PC-3 (cell line): ENCODE measurements at places on chromosomes 5 and 9. TPM values are rescaled to one million over a fixed set of nuclear protein-coding genes. Genes with fewer than 3 reads are reported as not detected.

DNA sequence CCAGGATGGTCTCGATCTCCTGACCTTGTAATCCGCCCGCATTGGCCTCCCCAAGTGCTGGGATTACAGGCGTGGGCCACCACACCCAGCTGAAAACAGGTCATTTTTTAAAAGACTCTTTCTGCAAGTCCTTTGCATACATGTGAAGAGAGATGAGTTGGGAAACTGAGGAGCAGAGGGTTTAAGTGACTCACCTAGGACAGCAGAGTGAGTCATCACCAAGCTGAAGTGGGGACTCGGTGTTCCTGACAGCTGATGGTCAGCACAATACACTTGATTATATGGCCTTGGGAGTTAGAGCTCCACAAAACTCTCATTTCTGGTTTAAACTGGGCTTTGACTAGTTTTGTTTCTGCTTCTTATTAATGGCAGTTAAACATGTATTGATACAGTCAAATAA lies 38.1 kb upstream of the SSBP2 start:
- H3K4me3 ChIP-seq: no peak overlapping the region
- H3K4me1 ChIP-seq: no peaks in the 10 kb centered on the region
- no peak overlapping the region for H3K27ac ChIP-seq
- no peaks in the 10 kb centered on the region for H3K27me3 ChIP-seq

DNA sequence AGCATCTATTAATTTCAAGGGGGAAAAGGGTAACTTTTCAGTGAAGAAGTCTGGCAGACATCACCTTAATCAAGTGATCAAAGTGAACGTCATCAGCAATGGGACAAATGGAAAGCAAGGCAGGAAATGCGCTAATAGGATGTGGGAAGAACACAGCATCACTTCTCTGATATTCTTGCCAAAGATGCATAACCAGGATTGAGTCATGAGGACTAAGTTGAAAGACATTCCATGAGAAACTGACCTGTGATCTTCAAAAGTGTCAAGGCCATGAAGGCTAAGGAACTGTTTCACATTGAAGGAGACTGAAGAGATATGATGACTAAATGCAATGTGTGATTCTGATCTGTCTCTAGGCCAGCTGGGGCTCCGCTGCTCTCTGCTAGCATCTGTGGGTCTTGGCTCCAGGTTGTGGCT lies 92.9 kb downstream of the NDFIP1 start:
- no peaks in the 10 kb centered on the region for H3K36me3 ChIP-seq
- no peak overlapping the region for H3K4me3 ChIP-seq
- H3K27me3 ChIP-seq: no peaks in the 10 kb centered on the region

GRCh38 chr5:170219615-170220014 lies 13.2 kb upstream of the C5orf58 start:
- H3K27ac ChIP-seq: peak overlapping the region; percentile 84
- peaks cover 27% of the 10 kb centered on the region for H3K4me1 ChIP-seq
- peak; percentile 90 for DNase-seq

DNA sequence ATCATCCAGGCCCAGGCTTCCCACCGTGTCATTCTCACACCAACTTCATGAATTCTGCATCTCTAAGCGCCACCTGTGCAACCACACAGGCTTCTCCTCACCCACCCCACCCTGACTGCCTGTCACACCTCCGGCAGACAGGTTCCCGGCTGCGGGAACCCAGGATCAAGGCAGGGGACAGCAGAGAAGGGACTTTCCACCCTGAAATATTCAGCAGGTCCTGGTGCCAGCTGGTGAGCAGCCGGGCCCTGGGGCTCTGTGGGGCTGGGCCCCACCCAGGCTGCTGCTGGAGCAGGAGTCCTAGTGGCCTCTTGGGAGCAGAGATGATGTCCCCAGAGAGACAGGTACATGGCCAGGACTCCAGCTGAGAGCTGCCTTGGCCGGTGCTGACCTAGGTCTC lies 12.7 kb downstream of the ANXA6 start:
- no peak for DNase-seq
- no peak overlapping the region for H3K27ac ChIP-seq
- H3K27me3 ChIP-seq: no peaks in the 10 kb centered on the region
- H3K36me3 ChIP-seq: no peaks in the 10 kb centered on the region

Gene EIF4EBP3
- not detected in 2 replicates for total RNA-seq

Gene PCDHAC2
- 4.2 and 8.2 TPM in 2 replicates for total RNA-seq

GRCh38 chr9:133460405-133461175 lies 812 bp downstream of the CACFD1 start:
- peak overlapping the region; percentile 85 for H3K4me3 ChIP-seq
- H3K36me3 ChIP-seq: no peaks in the 10 kb centered on the region
- H3K4me1 ChIP-seq: peaks cover 11% of the 10 kb centered on the region; the same call in 1 of the 2 replicates
- H3K27ac ChIP-seq: no peak overlapping the region
- H3K27me3 ChIP-seq: no peaks in the 10 kb centered on the region
